ENCODE measurements at places on chromosomes 3 and 15.

GRCh38 chr3:15477951-15478639 is 43.4 kb downstream of the COLQ start:
- peak; percentile 46 for DNase-seq

DNA sequence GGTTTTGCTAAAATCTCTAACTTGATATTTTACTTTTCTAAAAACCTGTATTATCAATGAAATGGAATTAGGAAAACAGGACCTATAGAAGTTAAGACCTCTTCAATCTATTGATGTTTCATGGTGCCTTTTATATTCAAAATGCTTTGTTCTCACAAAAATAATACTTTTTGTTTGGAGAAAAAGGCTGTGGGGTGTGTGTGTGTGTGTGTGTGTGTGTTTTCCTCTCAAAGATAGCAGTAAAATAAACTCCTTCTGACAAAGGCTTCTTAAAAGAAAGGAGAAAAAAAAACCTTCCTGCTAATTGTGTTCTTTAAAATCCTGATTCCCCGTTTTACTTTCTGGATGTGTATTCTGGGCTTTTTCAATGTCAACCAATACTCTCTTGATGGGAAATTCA is 54.5 kb downstream of the RBM6 start:
- no peak for DNase-seq

DNA sequence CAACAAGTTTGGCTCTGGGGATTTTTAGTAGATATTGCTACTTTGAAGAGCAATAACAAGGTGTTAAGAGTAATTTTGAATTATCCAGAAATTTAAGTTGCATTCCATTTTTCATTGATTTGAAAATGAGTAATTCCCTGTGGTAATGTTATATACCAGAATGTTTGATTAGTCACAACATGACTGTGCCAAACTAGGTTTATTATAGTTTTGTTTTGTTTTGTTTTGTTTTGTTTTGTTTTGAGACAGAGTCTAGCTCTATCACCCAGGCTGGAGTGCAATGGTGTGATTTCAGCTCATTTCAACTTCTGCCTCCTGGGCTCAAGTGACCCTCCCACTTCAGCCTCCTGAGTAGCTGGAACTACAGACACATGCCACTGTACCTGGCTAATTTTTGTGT is 40.7 kb downstream of the CNOT10 start:
- no peak for DNase-seq

DNA sequence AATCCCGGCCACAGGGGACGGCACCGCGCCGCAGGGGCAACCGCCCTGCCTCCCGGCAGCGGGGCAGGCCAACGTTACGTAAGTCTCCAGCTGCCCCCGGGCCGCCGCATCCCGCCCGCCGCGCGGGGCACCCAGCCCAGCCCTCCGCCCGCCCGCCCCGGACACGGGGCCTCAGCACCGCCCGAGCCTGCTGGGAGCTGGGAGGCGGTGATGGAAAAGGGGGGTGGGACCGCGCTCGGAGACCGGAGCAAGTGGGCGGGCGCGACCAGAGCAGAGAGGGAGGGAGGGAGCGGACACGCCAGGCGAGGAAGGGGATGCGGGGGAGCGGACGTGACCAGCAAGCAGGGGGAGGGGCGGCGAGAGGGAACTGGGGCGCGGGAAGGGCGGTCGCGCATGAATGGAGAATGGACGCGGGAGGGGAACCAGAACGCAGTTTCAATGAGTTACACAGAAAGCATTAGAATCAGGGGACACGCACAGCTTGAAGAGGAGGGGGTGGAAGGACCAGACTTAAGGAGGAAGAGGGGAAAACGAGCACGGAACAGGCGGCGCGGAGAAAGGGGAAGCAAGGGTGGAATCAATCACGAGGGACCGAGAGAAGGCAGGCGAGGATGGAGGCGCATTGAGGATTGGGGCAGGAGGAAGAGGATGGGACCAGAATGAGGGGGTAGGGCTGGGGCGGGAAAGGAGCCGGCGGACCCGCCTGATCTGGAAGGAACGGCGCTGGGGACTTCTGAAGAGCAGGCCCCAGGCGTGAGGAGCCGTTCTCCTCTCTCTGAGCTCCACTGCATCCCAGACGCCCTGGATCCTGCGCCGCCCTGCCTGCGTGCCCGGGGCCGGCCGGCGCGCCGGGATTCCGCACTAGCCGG is 559 bp downstream of the PKM start:
- DNase-seq, result peak; percentile 77

GRCh38 chr3:194330579-194330978 is 20.5 kb downstream of the CPN2 start:
- DNase-seq, result peak; percentile 49

DNA sequence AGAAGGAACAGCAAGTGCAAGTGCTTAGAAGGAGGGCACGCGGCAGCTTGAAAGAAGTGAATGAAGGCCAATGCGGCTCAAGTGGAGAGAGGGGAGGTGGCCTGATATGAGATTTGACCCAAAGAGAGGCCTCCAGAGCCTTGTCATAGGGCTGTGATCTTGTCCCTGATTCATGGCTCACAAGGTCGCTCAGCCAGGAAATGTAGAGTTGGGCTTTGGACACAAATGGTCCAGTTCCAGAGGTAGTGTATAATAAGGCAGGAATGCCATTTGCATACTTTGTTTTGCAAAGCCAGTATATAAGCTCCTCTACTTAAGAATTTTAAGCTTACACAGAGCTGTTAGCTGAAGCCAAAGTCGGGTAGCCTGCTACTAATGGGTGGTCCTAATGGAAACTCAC is 33.7 kb downstream of the HGD start:
- DNase-seq, result no peak

DNA sequence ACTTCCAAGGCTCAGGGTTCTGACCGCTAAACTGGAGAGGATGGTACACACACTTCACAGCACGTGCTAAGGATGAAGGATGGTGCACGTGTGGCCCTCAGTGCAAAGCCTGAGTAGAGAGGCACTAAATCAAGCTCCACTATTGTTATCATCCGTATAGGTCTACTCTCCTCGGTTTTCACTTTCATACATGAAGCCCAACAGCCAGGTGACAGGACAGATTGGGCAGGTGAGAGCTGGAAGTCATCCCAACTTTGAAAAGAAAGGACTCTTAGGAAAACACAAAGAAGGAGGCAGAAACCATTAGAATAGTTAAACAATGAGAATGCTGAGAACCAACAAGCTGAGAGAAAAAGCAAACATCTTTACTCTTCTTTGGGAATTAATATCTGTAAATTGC is 21.1 kb downstream of the MAGI1 start:
- no peak for DNase-seq

DNA sequence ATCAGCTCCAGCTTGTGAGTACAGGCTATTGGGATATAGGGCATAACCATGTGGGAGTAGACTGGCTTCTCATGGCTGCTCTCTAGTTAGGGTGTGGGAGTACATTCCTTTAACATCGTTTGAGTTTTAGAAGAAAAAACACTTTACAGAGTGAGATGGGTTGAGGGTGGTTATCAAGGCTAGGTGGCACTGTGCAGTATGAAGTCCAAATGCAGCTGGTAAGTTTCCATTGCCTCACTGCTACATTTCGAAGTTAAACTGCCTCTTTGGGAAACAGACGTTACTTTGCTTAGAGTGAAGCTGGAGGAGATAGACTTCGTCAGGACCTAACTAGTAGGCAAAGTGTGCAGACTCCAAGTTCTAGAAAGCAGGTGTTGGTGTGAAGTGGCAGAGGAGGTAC is 192.4 kb downstream of the SQOR start:
- DNase-seq, result no peak

GRCh38 chr3:15873415-15873814 is 75.6 kb upstream of the ANKRD28 start:
- no peak for DNase-seq

GRCh38 chr3:44000586-44000985 is 241.1 kb upstream of the TOPAZ1 start:
- DNase-seq, result no peak

GRCh38 chr3:158097593-158098308 is 8.5 kb downstream of the SHOX2 start:
- no peak for DNase-seq

DNA sequence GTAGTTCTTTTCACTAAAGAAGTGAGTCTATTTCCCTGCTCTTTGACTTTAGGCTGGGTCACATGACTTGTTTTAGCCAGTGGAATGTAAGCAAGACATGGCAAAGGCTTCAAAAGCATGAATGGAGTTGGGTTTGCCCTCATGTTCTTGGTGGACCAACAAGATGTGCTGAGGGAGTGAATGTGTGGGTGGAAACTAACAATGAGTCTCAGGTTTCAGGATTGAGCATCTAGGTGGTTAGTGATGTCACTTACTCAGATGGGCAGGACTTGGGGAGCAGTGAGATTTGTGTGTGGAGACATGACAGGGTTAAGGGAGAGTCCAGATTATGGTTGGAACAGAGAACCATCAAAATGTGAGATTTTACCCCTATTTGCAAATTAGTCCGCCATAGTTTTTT is 181.4 kb upstream of the UBE2E1 start:
- DNase-seq, result no peak

- peak; percentile 93 for DNase-seq
Observed at GRCh38 chr3:115071601-115072000, 75.5 kb downstream of the ZBTB20 start.

GRCh38 chr15:82079736-82080135 is 33.9 kb upstream of the MEX3B start:
- DNase-seq, result no peak

- no peak for DNase-seq
Observed at GRCh38 chr15:91860498-91860897, 7.0 kb downstream of the SLCO3A1 start.

DNA sequence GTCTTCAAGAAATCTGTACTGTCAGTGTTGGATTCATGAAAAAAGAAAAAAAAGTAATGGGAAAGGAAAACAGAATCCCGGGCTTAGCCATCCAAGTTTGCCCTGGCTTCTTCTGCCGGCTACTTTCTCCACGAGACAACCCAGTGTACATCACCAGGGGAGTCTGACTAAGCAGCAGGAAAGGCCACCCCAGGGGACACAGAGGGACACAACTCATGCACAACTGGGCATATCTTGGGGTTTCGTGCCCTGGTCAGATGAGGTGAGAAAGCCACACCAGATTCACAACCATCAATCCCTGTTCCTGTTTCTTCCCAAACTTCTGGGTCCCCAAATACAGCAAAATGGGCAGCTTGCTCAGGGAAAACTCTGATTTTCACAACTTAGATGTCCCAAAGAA is 33.2 kb downstream of the ADAMTS17 start:
- DNase-seq, result no peak

GRCh38 chr3:126995254-126995780 is 12.4 kb downstream of the PLXNA1 start:
- no peak for DNase-seq

GRCh38 chr15:49715211-49715610 is 94.4 kb downstream of the DTWD1 start:
- no peak for DNase-seq

DNA sequence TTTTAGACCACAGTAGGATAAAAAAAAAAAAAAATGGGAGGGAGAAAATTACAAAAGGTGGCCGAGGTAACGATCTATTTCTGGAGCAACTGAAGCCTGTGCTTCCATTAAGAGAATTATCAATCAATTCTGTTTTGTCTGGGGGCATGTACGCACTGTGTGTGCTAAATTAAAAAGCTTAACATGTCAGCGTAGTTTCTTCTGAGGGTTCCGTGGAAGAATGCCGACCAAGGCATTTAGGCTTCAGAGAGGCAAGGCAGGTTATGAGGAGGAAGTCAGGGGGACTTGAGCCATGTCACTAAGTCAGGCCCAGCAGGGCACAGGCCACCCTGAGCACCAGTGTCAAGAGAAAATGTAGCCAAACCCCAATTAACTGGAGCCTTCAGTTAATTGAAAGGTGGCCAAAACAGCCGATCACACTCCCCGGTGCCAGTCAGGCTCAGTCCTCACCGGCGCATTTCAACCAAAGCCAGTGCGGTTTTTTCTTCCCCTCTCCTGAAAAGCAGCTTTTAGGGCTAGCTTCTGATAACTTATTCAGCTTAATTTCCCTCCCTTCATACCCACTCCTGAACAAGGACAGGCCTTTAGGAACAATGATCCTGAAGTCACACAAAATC is 113.9 kb downstream of the MEGF11 start:
- DNase-seq, result no peak

DNA sequence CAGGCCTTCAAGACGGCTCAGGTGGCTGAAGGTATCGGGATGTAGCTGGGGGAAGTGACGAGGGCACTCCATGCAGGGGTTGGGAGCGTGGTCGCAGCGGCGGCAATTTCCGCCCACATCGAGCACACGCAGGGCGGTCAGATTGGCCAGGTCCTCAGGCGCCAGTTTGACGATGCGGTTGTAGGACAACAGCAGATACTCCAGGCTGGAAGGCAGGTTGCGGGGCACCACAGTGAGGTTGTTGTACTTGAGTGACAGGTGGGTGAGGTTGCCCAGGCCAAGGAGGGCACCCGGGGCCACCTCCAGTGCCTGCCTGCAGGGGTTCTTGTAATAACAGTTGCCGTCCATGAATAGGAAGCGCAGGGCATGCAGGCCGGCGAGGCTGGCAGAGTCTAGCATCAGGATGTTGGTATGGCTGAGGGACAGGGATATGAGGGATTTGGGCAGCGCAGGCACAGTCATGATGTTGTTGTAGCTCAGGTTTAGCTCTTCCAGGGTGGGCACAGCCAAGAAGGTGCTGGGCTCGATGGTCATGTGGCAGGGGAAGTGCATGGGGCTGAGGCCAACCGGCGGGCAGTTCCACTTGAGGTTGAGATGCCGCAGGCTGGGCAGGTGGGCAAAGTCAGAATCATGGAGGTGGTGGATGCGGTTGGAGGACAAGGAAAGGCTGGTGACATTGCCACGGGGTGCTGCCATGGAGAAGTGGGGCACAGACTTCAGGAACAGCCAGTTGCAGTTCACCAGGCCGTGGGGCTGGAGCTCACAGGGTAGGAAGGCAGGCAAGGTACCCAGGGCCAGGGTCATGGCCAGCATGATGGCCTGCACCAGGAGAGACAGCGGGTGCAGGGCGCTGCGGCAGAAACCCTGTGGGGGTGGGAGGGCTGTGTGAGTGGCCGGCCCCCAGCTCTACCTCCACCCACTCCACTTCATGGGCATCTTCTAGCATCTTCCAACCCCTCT is 1.7 kb downstream of the TLR9 start:
- no peak for DNase-seq

GRCh38 chr15:65028338-65028737 is 1.1 kb downstream of the MTFMT start:
- DNase-seq, result no peak

DNA sequence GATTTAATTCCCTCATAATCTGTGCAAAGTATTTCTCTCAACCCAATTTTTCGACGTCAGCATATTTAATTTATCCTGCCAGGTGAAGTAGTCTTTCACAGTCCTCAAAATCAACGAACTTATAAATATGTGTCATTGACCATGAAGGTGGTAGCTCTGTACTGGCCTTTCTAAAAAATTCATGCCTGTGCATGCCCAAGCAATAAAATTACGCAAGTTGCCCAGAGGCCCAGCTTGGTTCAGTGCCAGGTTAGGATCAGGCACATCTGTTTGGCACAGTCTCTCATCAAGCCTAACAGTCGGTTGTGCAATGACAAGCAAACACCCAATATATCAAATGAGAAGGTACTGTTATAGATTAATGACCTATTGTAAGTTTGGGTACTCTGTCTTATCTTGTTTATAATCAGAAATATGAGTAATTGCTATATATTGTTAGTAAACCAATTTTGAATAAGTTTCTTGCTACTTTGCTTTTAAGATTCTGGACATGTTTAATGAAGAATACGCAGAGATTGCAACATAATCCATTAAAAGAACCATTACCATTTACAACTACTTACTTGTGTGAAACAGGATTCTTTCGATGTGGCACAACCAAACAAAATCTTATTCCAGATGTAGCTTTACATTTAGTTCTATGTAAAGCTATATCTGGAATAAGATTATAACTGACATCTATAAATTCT is 159.0 kb upstream of the IL12A start:
- peak; percentile 83 for DNase-seq

GRCh38 chr3:190307164-190307545 is 15.1 kb downstream of the CLDN1 start:
- no peak for DNase-seq

All from pons (tissue), 1 donor.